ENCODE measurements at places on chromosomes 16 and 17.

DNA sequence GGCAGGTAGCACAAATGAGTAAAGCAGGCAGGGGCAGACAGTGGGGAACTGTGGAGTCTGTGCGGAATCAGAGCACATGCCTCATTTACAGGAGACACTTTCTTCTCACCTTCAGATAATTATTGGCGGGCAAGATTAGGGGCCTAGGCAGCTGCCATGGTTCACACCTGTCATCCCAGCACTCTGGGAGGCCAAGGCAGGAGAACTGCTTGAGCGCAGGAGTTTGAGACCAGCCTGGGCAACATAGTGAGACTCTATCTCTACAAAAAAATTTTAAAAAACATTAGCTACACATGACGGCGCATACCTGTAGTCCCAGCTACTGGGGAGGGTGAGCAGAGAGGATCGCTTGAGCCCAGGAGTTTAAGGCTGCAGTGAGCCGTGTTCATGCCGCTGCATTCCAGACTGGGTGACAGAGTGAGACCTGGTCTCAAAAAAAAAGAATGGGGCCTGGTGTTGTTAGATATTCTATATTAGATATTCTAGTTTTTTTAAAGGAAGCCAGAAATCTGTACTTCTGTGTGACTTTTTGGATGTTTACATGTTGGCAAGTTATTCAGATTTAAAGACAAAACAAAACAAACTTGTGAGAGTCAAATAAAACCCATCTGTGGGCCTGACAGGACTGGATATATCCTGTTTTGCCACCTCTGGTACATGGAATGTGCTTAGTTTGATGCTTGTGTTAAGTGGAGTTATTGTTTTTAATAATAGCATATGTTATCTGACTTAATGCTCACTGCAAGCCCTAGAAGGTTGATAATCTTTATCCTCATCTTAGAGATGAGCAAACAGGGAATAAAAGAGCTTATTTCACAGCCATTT is 4.9 kb upstream of the LPCAT2 start:
- no peak for DNase-seq

DNA sequence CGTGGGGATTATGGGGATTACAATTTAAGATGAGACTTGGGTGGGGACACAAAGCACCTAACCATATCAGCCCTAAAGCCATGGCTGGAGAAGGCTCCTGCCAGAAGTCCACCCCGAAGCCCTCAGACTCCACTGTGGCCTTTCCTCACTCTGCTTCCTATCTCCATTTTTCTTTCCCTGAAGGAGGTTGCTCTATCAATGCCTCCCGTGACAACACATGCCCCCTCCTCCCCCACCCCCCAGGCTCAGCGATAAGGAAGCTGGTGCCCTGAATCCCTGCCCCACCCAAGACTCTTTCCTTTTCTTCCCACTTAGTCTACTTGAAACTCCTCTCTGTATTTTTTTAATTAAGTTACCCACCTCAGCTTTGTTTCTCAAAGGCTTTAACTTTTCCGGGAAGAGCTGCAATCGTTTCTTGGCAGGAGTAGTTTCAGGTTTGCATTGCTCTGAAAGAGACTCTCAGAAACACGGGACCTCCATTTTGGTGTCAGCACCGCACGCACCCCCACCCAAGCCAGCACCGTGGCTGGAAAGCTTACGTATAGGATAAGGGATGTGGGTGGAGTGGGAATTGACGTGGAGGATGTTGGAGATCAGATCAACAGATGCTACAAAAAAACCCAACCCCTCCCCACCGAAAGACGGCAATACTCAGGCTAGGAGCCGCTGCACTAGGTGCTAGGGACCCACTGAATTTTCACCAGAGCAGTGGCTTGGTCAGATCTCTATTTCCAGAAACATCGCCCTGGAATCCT is 15.2 kb upstream of the CA4 start:
- peak; percentile 18 for DNase-seq

DNA sequence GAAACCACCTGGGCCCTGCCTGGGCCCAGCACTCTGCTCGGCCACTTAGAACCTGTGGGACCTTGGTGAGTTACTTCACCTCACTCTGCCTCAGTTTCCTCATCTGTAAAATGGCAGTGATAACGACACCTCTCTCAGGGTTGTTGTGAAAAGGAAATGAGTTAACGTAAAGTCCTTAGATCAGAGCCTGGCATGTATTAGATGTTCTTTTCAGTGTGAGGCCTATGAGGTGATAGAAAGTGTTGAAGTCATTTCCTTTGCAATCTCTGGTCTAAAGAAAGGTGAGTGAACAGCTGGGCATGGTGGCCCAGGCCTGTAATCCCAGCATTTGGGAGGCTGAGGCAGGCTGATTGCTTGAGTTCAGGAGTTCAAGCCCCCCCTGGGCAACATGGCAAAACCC is 51.7 kb upstream of the LGALS9 start:
- no peak for DNase-seq

GRCh38 chr17:31842195-31843069 is 16.6 kb downstream of the COPRS start:
- peak; percentile 29 for DNase-seq

DNA sequence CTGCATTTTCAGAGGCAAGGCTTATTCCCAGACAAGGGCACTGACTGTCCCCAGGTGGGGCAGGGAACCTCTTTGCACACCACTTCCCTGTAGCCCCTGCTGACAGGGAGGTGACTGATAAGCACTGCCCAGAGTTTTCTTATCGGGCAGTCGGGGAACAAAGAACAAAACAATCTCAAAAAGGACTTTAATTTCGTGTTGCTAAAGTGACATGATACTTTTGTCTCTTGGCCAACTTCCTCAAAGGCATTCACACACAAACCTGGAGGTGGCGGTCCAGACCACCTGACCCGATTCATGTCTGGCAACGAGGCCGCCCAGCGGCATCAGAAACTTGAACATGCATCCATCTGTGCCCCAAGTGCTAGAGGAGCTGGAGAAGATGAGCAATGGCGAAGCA is 28.9 kb downstream of the ZDHHC7 start:
- peak; percentile 39 for DNase-seq

DNA sequence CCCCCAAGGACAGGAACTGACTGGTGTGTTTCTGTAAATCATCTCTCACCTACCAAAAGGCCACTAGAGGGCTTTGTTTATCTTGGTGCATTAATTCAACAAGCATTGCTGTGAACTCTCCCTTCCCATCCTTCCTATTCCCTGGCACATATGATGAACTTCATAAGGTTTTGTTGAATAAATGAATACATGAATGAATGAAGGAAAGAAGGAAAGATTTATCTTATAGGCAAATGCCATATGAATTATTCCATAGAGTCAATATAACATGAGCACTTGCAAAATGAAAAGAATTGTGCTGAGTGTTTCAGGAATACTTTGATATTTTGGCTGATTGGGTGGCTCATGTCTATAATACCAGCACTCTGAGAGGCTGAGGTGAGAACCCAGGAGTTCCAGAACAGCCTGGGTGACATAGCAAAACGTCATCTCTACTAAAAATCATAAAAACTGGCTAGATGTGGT is 4.3 kb downstream of the SPDYE4 start:
- peak; percentile 18 for DNase-seq

GRCh38 chr17:51746421-51746820 is 412.1 kb downstream of the CA10 start:
- no peak for DNase-seq

- peak; percentile 88 for DNase-seq
Observed at GRCh38 chr16:89422527-89422904, 67.8 kb downstream of the ANKRD11 start.

DNA sequence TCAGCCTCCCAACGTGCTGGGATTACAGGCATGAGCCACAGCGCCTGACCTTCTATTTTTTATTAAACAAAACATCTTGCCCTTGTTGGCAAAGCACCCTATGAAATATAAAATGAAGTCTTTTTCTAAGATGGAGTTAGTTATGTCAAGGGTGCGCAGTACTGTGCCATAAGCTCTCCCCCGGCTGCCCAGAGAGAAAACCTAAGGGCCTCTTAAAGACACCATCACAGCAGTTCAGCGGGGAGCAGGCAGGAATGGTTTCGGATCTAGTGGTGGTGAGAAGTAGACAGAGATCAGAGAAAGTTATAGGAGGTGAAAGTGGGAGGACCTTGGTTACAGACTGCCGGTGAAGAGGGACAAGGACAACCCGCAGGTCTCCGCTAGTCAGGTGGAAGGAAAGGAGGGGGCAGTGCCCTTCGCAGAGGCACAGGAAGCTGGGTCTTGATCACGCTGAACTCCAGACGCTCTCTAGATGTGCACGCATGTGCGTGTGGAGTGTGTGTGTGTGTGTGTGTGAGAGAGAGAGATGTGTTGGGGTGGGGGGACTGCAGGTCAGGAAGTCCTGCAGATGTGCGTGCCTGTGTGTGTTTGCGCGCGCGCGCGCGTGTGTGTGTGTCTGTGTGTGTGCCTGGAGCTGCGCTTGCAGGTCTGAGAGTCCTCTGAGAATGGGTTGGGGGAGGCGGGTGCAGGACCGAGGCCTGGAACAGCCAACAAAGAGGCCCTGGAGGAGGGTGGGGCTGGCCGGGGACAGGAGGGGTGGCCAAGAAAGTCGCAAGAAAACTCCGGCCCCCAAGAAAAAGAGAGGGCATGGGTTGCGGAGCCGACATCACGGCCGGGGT is 748 bp upstream of the CMTM3 start:
- DNase-seq = no peak

GRCh38 chr17:81483862-81484194 is 28.8 kb downstream of the ACTG1 start:
- no peak for DNase-seq

GRCh38 chr17:64598672-64599071 is 63.4 kb downstream of the SMURF2 start:
- DNase-seq = no peak

GRCh38 chr16:46884513-46885293 is 541 bp downstream of the GPT2 start:
- DNase-seq = no peak

GRCh38 chr16:3152027-3152276 is 17.1 kb downstream of the ZNF213 start:
- no peak for DNase-seq

GRCh38 chr17:7873051-7873450 is 15.2 kb downstream of the CYB5D1 start:
- DNase-seq = no peak

DNA sequence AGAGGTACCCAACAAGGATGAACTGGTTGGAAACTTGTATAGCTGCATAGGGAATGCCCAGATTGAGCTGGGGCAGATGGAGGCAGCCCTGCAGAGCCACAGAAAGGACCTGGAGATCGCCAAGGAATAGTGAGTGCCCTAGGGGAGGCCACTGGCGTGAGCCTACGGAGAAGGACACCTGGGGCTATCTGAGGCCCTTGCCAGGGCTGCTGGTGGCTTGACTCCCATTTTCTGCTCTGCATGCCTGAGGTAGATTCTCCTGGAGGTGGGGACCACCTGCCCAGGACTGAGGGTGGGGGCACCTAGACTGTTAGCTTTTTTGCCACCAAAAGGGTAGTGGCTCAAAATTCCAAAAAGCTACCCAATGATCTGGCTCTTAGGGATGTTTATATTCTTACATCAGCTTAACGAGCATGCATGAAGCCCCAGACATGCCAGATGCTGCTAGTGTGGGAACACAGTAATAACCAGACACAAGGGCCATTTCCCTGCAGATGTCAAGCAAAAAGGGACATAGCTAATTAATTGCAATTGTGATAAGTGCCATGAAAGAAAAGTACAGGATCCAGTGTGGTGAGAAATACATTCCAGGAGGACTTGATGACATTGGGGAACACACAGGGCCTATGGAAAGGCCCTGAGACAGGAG is 8.8 kb downstream of the ODAD4 start:
- no peak for DNase-seq

- DNase-seq = no peak
Observed at GRCh38 chr16:85449885-85450245, 163.3 kb upstream of the GSE1 start.

DNA sequence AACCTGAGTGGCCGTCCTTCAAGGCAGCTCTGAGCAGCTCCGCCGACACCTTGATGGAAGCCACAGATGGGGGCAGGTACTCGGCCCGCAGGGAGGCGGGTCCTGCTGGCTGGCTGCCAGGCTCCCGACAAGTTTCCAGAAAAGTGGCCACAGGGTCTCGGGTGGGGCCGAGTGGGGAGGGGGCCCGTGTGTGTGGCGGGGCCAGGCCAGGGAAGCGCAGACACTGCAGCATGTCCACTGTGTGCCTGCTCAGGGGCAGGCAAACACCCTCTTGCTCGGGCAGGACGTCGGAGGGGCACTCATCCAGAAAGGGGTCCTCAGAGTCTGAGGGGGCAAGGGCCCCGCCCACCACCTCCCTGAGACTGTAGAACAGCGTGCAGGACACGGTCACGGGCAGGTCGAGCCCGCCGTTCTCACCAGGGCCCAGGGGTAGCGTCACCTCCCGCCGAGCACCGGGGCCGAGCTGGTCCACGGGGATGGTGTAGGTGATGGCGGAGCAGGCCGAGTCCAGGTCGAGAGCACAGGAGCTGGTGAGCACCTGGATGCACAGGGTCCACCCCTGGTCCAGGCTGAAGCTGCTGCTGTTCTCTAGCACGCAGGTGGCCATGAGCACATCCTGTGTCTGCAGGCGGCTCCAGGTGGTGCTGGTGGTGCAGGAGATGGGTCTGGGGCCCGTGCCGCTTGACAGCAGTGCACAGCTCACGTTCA is 5.1 kb downstream of the FAAP100 start:
- no peak for DNase-seq

DNA sequence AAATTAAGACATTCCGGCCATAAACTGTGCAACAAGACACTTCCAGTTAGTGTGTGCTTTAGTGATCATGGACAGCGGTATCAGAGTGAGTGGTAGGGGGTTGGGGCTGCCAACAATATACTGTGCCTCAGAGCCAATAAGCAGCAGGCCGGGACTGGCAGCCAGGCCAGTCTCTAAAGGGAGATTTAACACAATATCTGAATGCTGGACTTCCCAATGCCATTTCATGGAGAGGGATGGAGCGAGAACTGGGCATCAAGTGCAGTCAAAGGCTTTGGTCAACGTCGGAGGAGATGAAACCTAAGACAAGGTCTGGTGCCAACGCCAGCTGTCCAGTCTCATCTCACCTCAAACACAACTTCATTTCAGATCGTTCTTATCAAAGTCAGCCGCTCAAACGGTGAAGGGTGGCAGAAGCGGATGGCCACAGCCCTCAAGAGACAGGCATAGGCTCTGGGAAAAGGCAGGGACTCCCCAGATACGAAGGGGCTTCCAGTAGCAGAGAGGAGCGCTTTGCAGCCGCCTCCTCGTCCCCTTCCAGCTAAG is 935 bp downstream of the USP32 start:
- peak; percentile 64 for DNase-seq

- no peak for DNase-seq
Observed at GRCh38 chr17:882827-883585, 96.6 kb downstream of the NXN start.

GRCh38 chr16:76213860-76214259 is 63.3 kb upstream of the CNTNAP4 start:
- DNase-seq = no peak

GRCh38 chr17:230395-230770 is 48.9 kb upstream of the DOC2B start:
- DNase-seq = no peak

All from inflammatory macrophage treated with lipopolysaccharide for 1 hour (primary cell).